ENCODE measurements at places on chromosomes 6 and 20.

DNA sequence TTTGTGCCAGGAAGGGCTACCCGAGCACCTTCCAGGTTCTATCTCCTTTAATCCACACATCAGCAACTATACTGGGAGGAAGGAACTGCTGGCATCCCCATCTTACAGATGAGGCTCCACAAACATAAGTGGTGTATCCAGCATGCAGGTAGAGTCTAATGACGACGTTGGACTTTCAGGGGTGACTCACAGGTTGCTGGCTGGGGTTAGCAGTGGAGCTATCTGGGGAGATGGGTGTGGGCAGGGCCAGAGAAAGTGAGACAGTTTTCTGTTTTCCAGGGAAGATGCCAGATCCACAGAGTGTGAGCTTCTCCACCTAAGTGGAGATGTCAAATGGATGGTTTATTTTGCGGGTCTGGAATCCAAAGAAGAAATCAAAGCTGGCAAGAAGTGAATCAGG lies 31.8 kb downstream of the CDH22 start:
- DNase-seq: no peak

DNA sequence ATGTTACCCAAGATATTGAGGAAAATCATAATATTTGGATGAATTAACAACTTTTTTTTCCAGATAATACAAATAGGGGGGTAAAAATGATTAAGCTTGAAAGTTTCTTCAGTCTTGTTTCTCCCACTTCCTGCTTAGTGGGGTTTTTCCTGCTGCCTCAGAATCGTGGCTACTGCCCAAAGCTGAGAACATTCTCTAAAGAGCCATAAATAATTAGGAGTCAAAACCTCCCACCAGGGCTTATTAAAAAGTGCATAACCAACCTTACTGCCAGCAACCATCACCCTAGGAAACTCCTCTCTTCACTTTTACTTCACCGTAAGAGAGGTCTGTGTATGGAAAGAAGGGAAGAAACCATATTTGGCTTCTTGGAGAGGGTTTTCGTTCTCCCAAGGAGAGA lies 9.0 kb upstream of the LCA5 start:
- no peak for DNase-seq

DNA sequence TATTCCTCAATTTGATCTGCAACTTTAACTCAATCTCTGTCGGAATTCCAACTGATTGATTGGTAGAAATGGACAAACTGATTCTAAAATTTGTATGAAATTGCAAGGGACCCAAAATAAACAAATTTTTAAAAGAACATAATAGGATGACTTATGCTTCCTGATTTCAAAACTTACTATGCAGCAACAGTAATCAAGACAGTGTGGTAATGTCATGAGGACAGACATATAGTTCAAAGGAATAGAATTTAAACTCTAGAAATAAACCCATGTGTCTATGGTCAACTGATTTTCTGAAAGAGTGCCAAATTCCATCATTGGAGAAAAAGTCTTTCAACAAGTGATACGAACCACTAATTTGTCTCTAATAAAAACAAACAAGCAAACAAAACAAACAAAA lies 1320.1 kb upstream of the GJE1 start:
- DNase-seq: no peak

GRCh38 chr20:33810259-33810658 lies 889 bp upstream of the CHMP4B start:
- no peak for DNase-seq

DNA sequence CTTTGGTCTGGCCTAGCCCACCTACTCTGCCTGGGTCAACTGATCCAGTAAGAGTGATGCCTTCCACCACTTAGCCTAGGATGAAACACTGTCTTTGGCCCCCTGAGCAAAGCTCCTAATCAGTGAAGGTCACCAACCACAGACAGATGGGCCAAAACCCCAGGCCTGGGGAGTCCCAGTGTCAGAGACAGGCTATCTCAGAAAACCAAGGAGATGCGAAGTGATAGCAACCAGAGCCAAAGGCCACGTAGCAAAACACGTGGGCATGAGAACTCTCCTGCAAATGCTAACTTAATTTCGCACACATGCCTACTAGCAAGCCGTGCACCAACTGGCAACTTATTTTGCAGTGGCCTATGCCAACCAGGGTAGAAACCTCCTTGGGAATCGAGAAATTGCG lies 29.1 kb downstream of the AGPAT4 start:
- DNase-seq: no peak

- DNase-seq: no peak
These were observed 216.1 kb upstream of the SGK1 start for GRCh38 chr6:134533991-134534390.

- no peak for DNase-seq
These were observed 4.8 kb downstream of the SOX18 start for GRCh38 chr20:64044484-64045247.

GRCh38 chr20:58774667-58775263 lies 75.9 kb downstream of the GNAS-AS1 start:
- no peak for DNase-seq

- DNase-seq: no peak
These were observed 20.5 kb upstream of the CRISP3 start for GRCh38 chr6:49764571-49765236.

GRCh38 chr6:2793534-2794151 lies 28.4 kb downstream of the WRNIP1 start:
- DNase-seq: no peak
